ENCODE measurements at places on chromosomes 2 and 18.

GRCh38 chr2:150471813-150472510 is 15.5 kb downstream of the RND3 start:
- DNase-seq, result no peak

DNA sequence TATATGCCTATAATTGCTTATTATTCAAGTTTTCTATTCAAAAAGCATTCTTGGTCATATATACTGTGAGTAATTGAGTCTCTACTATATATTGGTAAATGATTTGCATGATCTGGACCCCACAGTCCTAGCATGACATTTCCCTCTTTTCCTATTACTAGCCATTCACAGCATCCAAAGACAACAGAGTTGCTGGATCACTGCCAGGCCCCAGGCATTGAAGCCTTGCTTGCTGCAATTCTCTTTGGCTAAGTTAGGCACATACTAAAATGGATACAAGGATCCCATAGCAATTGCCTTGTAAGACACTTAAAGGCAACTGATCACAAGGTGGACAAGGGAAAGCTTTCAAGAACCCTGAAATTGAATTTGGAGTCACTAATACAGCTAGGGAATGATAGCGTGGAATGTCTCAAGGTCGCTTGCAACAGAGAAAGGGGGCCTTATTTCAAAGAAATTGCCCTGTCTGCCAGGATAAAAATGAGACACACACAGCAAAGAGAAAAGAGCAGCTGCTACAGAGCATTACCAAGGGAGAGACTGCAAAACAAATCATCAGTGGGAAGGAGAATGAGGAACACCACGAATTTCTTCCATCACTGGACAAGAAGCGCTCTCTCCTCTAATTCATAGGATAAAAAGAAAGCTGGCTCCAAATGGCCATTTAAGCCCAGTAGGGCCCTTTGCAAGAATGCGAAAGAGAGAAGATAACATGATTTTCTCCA is 77.1 kb upstream of the EPHA4 start:
- no peak for DNase-seq

DNA sequence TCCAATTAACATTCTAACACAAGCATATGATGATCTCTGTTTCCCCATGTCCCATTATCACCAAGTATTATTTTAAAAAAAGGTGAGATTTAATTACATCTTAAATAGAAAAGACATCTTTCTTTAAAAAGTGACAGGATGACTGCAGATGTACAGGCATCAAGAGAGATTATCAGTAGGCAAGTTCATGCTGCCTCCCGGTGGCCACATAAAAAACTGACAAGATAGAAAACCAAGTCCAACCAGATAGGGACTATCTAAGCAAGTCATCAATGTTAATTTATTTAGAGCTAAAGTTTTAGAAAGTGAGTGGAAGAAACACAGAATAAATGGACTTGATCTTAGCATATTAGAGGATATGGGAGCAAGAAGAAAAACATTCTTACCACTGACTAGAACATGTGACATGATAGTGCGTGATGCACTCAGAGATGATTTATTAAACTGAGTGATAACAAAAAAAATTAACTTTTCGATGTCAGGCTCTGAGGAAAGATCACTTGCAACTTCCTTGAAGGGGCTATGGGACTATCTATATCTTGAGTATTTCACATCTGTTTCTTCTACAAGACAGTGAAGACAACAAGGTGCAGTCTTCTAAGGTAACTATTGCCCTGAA is 5.4 kb upstream of the TDRD15 start:
- peak; percentile 21 for DNase-seq

DNA sequence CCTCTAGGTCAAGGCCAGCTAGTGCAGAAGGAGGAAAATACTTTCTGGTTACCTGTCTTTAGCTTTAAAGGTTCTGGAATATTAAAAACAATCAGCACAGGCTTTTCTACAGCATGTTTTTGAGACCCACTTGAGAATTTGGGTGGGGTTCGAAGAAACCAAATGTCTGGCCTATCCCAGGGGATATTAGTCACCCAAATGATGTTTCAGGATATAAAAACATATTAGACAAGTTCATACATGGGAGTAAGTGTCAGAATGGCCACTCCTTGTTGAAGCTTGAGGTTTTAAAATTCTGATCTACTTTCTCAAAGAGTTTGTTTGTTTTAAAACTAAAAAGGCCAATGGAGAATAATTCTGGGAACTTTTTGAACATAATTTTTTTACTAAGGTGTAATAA is 158.6 kb upstream of the DLX2 start:
- no peak for DNase-seq

- DNase-seq, result no peak
Measured at GRCh38 chr2:151840216-151841046, 12.2 kb upstream of the ARL5A start.

GRCh38 chr2:64267699-64268098 is 123.5 kb upstream of the PELI1 start:
- DNase-seq, result no peak

- no peak for DNase-seq
Measured at GRCh38 chr2:191086706-191087105, 64.1 kb downstream of the STAT4 start.
